ENCODE measurements at places on chromosomes 5 and 9.

DNA sequence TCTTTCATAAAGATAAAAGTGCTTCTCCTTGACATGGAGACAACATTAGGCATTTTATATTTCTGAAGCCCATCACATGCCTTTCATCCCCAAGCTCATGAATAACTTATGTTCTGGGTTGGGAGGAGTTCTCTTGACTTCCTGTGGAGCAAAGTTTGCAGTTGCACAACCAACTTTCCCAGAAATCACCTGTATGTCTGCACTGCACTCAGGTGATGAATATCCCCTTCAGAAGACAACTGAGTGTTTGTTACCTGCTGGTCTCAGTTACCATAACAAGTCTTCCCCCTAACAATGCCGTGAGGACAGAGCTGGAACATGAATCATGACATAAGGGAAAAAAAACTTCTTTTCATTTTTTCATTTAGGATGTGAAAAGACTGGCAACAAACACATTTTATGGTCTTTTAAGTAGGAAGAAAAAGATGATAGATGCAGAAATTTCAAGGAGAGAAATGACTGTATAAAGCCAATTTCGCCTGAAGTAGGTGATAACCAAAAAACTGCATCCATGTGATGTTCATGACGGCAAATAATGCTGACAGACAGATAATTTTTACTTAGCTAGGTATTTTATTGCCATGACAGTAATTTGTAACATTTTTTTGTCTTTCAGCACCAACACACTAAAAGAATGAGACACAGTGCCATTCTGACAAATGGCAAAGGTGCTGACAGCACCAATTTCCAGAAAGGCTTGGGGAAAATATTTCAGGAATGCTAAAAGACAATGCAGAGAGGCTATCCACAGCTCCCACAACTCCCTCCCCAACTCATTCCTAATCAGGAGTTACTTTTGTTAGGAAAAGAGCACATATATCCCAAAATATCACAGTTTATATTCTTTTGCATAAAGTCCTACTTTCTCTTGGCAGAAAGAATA, 656.3 kb downstream of the PRELID2 start:
- DNase-seq = no peak

DNA sequence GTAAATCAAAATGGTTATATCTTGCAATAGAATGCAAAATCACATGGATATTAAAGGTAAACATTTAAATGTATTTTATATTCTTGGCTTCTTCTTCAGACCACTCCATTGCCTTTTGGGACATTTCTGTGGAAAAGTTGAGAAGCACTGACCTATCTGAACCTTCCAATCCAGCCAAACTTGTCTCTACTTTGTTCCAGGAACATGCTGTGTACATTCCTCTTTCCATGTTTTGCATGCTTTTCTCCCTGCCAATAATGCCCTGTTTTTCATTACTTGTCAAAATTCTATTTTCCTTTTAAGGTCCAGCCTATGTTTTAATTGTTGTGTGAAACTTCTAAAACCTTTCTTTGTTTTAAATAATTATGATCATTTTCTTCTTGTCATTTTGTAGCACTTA, 28.3 kb downstream of the JAK2 start:
- DNase-seq = no peak

GRCh38 chr5:179420476-179420875, 75.2 kb upstream of the ADAMTS2 start:
- no peak for DNase-seq

- DNase-seq = no peak
These were observed 996.3 kb upstream of the CDH10 start for GRCh38 chr5:25641124-25641523.

GRCh38 chr9:100459963-100460362, 13.0 kb upstream of the TMEFF1 start:
- DNase-seq = no peak

DNA sequence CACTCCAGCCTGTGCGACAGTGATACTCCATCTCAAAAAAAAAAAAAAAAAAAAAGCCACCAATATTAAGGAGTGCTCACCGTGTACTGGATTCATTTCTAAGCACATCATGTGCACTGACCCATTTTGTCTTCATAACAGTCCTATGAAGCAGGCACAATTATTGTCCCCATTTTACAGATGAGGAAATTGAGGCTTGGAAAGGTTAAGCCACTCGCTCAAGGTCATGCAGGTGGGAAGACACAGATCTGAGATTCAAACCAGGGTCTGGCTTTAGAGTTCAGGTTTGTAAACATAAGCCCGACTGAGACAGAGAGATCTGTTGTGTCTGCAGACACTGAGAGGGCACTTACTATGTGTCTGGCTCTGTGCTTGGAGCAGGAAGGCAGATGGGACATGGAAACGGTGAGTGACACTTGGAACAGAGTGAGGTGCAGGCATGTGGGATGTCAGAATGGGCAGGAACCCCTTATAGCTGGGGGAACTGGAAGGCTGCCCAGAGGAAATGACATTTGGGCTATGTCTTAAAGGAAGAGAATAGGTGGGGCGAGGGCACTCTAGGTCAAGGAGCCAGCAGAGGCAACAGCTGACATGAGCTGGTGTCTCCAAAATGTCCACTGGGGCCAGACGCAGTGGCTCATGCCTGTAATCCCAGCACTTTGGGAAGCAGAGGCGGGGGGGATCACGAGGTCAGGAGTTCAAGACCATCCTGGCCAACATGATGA, 69.9 kb downstream of the STK10 start:
- DNase-seq = no peak

- no peak for DNase-seq
These were observed 23.1 kb upstream of the SH3PXD2B start for GRCh38 chr5:172477466-172477865.

DNA sequence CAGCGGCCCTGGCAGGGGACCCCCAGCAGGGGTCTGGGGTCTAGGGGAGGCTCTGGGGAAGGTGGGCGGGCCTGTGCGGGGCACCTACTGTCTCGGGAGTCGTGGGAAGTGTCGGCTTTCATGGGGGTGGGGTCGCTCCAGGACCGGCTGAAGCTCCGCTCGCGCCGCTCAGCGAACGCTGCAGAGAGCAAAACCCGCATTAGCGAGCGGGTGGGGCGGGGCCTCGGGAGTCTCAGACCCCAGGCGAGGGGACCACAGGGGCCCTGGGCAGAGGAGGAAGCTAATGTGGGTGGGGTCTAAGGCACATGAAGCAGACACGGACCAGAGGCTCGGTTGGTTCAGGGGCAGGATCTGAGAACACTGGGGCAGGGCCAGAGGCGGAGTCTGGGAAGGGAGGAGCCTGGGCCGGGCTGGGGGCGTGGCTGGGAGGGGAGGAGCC, 5.5 kb downstream of the NSMF start:
- DNase-seq = no peak
